NCI-H748 treated with DMSO at 0.1 percent for 48 hours (cell line): ENCODE measurements at places on chromosomes 4 and X.

DNA sequence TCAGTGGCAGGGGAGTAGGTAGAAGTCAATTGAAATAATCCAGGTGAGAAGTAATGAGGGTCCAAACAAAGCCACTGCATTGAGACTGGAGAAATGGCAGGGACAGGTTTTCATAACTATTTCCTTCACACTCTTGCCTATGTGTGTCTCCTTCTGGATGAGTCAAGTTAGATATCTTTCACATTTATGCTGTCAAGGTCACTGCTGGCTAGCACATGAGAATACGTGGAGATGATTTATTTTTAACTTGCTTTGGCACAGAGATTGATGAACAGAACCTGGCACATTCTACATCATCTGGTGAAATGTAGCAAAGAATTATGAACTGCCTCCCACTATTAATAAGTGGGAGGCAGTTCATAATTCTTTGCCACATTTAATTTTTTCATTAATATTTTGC, 66.7 kb upstream of the BOD1L1 start:
- no peak for DNase-seq

DNA sequence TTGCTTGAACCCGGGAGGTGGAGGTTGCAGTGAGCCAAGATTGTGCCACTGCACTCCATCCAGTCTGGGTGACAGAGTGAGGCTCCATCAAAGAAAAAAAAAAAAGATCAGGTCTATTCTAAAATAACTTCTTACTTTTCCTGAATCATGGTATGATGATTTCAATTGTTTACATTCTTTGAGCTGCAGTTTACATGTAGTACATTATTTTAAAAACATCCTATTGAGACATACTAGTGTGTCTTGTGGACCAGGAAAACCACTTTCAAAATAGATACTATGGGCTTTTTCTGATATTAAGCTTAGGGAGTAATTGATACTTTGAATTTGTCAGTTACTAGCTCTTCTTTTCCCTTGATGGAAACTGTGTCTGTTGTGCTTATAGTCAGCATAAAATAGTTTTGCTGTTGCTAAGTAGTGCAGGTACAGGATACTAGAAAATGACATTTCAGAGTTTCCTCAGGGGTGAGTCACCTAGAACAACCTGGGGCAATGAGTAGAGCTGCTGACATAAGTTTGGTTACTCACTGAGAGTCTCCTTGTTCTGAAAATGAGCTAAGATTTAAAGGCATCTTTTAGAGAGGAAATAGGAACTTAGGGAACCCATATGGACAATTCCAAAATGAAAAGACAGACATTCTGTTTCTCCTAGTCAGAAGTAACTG, 53.2 kb upstream of the C4orf54 start:
- no peak for DNase-seq

GRCh38 chr4:90643156-90643555, 516.0 kb downstream of the CCSER1 start:
- no peak for DNase-seq

GRCh38 chr4:8649631-8650361, 57.2 kb downstream of the CPZ start:
- no peak for DNase-seq

DNA sequence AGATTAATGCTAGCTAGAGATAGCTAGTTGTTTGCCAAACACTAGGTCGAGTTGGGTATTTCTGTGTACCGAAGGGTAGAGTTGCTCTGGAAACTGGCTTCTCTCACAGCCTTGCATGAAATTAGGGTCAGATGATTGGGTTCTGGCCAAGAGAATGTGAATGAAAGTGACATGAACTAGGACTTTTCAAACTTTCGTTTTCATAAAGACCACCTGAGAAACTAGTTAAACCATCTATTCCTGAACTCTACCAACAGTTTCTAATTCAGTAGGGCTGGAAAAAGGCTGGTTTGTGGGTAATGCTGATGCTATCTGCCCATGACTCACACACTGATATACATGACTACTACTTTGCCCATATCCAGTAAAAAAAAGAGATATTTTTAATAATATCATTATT, 157.6 kb downstream of the GASK1B start:
- no peak for DNase-seq

DNA sequence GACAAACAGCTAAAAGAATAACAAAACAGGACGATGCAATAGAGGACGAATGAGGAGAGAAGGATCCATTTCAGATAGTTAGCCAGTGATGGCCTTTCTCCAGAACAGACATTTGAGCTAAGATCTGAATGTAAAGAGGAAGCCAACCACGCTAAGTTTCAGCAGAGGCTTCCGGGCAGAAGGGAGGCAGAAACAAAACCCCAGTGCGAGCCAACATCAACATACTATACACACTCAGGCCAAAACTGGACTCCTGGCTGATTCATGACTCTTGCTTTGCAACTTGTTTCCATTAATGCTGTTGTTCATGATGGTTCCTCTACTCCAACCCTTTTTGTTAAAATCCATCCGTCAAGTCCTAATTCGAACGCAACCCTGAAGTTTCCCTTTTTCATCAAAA, 730.3 kb downstream of the TRIML1 start:
- DNase-seq = no peak

- DNase-seq = no peak
Observed at GRCh38 chr4:8352368-8353157, 83.0 kb downstream of the HTRA3 start.

- DNase-seq = no peak
Observed at GRCh38 chr4:63619771-63620170, 789.5 kb downstream of the TECRL start.

DNA sequence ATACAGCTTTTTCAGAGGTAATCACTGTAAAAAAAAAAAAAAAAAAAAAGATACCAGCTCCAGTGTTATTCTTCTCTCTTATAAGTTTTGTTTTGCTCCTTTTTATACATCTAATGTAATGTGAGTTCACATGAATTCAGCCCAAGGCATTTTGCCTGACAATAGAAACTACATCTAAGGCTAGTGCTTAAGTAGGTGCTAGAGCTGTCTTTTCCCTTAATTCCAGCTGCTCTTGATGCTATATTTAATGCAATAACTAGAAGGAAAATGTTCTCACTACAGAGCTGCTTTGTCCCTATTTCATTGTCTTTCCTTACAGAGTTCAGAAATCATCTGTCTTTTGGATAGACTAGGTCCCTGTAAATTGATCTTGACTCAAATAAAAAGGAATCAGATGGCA, 150.1 kb downstream of the NAA11 start:
- no peak for DNase-seq

GRCh38 chr4:184792950-184793555, 32.7 kb downstream of the ACSL1 start:
- DNase-seq = no peak

- DNase-seq = no peak
Observed at GRCh38 chr4:145090380-145090779, 7.6 kb downstream of the ANAPC10 start.

DNA sequence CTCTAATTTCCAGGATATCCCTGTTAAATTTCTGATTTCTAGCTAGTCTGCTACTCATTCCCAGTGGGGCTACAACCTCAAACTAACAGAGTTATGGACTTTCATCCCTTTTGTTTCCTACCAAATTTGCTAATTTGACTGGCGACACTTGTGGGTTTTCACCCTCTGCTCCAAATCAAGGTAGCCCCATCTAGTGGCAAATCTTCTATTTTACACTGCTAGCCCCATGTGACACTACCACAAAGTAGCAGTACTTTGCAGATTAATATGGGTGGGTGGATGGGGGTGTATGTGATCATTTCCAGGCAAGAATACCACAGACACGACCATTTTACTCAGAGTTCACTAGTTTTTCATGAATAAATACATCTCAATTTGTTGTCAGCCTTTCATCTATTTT, 150.3 kb downstream of the MSL3 start:
- peak; percentile 39 for DNase-seq

DNA sequence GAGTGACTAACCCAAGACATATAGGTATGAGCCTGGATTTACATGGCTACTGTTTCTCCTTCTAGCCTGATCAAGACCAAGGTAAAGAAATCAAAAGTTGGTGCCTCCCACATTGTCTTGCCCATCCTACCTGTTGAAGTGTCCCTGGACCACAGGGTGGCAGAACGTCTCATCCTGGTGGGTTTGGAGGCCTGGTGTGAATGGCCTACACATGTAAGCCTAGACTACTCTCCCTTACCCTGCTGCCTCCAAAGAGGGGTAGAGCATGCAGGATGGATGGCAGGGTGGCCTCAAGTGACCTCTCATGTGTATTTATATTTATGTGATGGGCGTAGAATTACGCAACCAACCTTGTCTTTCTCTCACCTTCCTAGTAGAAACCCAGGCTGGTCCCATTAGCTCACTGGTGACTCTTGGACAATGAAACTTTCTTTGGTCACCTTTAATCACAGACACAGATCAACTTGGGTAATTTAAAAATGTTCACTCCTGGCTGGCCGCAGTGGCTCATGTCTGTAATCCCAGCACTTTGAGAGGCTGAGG, 73.3 kb upstream of the SOD3 start:
- DNase-seq = no peak

- no peak for DNase-seq
Observed at GRCh38 chr4:147361726-147362125, 119.2 kb upstream of the EDNRA start.

DNA sequence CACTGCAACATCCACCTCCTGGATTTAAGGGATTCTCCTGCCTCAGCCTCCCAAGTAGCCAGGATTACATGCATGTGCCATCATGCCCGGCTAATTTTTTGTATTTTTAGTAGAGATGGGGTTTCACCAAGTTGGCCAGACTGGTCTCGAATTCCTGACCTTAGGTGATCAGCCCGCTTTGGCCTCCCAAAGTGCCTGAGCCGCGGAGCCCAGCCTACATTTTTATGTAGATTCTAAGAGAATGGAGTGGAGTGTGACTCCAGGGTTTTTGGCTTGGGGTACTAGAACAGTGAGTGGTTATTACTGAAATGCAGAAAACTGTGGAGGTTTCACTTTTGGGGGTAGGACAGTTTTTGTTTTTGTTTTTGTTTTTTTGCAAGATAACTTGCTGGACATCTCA, 806.0 kb downstream of the ADGRL3 start:
- no peak for DNase-seq

DNA sequence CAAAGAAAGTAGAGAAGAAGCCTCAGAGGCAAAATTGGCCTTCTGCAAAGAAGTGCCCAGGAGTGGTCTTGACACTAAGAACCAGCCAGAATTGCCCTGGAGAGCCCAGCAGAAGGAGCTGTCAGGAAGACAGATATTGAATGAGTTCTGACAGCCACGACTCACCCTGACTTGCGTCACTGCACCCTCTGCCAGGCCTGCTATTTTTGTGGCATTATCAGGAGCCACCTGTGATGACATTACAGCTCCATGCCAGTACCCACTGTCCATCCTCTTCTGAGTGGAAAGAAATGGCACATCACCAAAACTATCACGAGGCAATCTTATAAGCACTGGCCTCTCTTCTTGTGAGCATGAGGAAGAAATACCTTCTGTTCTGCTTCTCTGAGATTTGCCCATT, 67.7 kb downstream of the SMIM20 start:
- no peak for DNase-seq

GRCh38 chr4:66376396-66376795, 706.1 kb upstream of the EPHA5 start:
- DNase-seq = no peak

GRCh38 chr4:8220661-8221450, 21.8 kb downstream of the SH3TC1 start:
- no peak for DNase-seq

DNA sequence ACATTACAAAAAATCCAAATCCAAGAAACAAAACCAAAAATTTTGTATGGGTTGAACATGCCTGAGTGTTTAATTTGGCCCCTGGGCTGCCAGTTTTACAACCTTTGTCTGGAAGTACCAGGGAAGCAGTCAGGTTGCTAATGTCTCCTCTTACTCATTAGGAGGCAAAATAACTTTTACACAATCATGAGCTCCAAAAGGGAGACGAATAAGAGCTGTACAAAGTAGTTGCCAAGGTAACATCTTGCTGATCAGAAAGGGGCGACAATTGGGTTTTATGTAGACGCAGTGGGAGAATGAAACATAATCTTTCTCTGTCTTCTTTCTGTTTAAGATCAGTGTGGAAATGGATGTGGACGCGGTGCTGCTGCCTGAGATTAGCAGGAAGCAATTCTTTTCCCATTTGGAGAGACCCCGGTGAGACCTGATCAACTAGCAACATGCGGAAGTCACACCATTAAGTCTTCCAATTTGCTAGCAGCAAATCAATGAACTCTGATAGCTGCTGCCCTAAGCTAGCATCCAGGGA, 90.7 kb upstream of the IGFBP7 start:
- no peak for DNase-seq

- DNase-seq = no peak
Observed at GRCh38 chrX:39296472-39296871, 495.2 kb downstream of the MID1IP1 start.

DNA sequence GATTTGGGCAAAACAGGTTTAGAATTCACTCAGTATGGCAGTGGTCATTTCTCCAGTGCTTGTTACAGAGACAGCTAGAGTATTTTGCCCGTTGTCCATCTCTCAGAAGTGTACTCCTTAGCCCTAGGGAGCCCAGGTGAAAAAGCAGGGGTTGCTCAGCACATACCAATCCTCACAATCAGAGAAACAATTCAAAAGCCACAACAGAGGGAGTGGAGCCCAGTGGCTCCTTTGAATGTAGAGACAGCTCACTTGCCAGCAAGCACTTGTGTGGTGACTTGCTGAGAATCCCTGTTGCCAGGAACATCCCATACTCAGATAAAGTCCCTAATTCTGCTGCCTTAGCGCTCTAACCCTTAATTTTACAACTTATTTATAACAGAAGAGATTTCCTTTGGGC, 1488.3 kb downstream of the RPA4 start:
- no peak for DNase-seq

- no peak for DNase-seq
Observed at GRCh38 chrX:9746148-9746888, 19.3 kb downstream of the GPR143 start.

DNA sequence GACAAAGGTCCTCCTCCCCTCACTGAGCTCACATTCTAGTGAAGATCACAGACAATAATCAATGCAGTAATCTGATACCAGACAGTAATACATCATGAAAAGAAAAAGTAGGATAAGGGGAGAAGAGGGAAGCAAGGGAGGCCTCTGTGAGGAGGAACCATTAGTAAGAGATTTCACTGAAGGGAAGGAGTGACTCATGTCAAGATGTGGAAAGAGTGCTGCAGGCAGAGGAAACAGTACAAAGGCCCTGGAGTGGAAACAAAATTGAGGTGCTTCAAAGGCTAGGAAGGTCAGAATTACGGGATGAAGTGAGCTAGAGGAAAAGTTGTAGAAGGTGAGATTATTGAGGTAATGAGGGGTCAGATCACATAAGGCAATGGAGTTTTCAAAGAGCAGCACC, 38.1 kb downstream of the LAMTOR3 start:
- no peak for DNase-seq
